ENCODE measurements at places on chromosomes 12 and 14.

- DNase-seq = no peak
Measured at GRCh38 chr12:25864306-25865276, 93.9 kb upstream of the RASSF8 start.

DNA sequence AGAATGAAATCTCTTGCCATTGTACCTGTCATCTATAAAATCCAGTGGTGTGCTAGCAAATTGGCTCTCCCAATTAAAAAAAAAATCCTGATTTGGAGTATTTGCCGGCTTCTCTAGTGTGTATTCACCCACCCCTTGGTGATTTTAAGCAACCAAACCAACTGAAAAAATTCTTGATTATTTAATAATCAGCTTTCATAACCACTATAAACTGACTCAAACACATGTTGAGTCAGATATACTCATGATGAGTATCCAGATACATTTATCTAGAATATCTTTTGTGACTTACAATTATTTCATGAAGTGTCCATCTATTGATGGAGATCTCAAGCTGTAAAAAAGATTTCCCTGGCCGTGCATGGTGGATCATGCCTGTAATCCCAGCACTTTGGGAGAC lies 205.4 kb downstream of the RASSF9 start:
- no peak for DNase-seq

DNA sequence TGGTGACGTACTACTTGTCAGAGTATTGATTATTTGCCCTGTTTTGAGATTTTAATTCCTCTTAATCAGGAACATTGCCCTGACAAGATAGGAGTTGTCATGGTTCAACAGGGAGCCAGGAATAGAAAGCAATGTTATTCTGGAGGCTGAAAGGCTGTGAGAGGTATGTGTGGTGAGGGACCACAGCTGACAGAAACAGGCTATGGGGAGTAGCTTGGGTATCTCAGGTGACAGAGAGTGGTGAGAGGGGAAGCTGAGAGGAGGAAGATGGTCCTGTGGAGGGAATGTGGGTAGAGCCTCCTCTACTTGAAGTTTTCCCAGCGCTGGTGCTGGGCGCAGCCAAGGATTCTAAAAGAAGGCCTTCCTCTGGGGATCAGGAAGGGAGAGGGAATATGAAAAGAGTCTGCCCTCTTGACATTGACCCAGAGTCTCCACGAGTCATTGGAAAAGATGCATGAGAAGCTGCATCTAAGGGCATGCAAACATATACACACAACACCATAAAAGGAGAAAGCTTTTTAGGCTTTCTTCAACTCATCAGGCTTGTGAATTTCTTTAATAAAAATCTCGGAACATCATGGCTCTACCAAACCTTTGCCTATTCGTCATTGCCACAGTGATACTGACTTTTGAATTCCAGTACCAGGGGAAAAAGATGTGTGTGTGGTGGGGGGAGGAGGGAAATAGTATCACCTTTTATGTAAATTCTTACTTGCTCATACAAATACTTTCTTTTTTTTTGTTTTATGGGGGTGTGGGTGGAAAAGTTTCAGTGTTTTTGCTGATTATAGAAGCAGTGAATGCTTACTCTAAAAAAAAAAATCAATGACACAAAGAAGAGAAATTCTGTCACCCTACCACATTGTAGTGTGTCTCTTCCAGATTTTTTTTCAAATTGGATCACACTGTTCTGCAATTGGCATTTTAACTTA lies 39.9 kb upstream of the DHRS7 start:
- DNase-seq = no peak

DNA sequence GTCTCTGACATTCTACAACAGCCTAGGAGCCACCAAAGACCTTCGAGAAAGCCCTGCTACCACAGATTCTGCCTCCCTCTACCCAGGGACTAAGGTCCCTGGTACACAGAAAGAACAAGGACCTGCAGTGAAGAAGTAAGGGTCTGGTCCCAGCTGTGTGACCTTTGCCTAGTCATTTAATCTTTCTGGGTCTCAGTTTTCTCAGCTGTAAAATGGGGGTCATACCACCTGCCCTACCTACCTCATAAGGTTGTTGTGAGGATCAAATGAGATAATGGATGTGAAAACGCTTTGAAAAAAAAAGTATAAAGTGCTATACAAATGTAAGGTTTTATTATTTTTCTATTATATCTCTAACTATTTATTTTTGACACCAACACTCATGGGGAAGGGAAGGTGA lies 5.2 kb upstream of the PRKAG1 start:
- DNase-seq = no peak

DNA sequence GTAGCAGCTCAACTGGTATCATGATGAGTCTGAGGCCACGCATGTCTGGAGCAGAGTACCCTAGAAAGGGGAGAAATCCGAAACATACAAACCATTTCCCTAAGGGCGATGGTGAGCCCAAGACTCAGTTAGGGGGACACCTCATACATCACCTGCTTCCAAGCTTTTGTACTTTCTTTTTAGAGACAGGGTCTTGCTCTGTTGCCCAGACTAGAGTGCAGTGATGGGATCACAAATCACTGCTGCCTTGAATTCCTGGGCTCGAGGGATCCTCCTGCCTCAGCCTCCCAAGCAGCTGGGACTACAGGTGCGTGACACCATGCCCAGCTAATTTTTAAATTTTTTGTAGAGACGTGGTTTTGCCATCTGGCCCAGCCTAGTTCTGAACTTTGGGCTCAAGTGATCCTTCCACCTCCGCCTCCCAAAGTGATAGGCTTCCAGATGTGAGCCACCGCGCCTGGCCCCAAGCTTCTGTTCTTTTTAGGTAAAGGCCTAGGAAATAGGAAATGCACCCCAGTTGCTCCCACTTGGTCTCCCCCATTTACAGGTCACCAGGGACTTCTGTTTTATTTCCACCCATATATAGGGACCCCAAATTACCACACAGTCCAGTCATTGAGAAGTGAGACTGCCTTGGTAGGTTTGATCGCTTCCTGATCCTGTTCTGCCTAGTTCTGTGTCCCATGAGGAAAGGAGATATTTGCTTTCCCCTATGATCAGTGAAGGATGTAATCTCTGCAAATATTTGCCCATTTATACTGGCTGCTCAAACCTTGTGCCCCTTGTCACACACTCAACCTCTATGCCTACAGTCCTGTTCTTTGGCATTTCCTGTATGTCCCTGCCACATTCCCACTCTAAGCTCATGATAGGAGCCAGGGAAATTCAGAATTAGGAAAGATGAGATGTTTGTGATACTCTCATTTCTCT lies at the start of gene APOF:
Gene APOF, minus strand, starts transcription at position 728 of the 930 bp plus-strand sequence. Its CDS starts 112 bp downstream, at position 616.
- DNase-seq = no peak

GRCh38 chr12:19215115-19215514 lies 85.6 kb downstream of the PLEKHA5 start:
- DNase-seq = no peak

- DNase-seq = no peak
Measured at GRCh38 chr12:98439471-98439951, 75.9 kb upstream of the TMPO start.

DNA sequence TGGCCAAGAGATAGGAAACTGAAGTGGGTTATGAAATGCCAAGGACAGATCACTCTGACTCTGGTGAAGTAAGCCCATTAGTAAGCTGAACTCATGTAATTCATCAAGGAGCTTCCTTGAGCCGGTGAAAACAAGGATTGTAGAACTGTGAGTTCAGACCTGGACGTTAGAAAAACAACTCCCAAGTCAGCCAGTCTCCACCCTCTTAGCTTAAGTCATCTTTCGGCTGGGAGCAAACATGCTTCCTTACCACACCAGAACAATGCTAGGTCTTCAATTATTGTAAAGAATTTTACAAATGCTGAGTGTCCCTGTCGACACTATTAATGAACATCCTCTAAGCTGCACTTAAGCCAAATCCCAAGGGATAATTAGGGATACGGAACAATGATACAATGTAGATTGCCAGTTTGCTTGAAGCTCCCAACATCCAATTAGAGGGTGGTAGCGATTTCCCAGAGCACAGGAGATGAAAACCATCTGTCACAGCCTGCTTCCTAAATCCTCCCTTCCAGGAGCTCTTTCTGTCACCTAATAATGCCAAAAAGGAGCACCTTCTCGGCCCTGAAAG lies 45.7 kb upstream of the VASH1 start:
- DNase-seq = no peak

- DNase-seq = no peak
Measured at GRCh38 chr12:77116277-77116676, 50.9 kb upstream of the E2F7 start.

DNA sequence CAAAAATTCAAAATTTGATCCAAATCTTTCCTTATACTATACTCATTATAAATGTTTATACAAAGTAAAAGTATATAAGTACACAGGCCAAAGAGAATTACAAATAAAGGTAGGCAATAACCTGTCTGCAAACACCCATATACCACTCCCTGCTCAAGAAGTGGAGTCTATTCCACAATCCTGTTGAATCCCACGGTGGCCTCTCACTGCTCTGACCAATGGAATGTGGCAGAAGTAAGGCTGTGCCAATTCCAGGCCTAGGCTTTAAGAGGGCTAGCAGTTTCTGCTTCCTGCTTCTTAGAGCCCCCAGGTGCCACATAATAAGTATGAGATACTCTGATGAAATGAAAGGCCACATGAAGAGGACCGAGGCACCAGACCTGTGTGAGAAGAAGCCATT lies 79.8 kb upstream of the CFL2 start:
- DNase-seq = no peak
